ENCODE measurements at places on chromosomes 4 and X. TPM values are rescaled to one million over a fixed set of nuclear protein-coding genes. Genes with fewer than 3 reads are reported as not detected.

DNA sequence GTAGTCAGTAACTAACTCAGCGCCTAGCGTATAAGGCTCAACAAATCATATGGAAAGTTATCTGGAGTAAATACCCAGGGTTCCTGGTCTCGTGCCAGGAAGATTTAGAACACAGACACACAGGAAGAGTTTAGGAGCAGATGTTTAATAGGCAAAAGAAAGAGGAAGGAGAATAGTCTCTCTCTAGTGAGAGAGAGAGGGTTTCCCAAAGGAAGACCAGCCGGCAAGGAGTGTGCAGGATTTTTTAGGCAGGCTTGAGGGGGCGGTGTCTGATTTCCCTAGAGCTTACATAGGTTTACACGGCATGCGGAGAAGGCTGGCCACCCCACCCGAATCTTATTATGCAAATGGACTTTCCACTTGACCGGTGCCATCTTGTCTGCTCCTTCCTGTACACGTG, 284.0 kb upstream of the FRG1 start:
- H3K27me3 ChIP-seq, result no peaks in the 10 kb centered on the region
- DNase-seq, result no peak
- H3K4me3 ChIP-seq, result no peak overlapping the region
- H3K4me1 ChIP-seq, result no peaks in the 10 kb centered on the region

DNA sequence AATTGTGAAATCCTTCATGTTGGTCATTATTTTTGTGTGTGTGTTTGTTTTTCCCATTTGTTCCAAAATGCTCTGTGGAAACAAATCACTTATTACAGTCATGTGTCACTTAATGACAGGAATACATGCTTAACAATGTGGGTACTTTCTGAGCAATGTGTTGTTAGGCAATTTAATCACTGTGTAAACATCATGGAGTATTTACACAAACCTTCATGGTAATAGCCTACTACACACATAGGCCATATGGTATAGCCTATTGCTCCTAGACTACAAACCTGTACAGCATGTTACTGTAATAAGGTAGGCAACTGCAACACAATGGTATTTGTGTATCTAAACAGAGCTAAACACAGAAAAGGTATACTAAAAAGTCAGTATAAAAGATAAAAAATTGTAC, 388.9 kb upstream of the PPP1R2C start:
- H3K4me3 ChIP-seq, result no peak overlapping the region
- no peak for DNase-seq
- H3K27ac ChIP-seq, result no peak overlapping the region
- H3K36me3 ChIP-seq, result no peaks in the 10 kb centered on the region
- no peaks in the 10 kb centered on the region for H3K27me3 ChIP-seq

DNA sequence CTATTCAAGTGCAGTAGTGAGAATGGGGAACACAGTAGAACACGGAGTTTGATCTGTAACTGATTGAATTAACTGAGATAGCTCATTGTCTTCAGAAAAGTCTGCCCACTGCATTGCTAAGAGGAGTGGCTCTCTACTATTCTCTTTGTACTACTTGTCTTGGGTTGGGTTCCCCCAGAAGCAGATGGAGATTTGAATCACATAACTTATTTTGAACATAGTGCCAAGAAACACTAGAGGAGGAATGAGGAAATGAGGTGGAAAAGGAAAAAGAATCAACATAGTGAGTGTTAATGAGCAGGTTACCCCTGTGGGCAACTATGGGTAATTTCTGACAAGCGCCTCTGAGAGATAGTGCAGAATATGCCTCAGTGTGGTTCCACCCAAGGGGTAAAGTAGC, 362.7 kb downstream of the STIM2 start:
- no peaks in the 10 kb centered on the region for H3K36me3 ChIP-seq
- H3K4me3 ChIP-seq, result no peak overlapping the region
- H3K27me3 ChIP-seq, result no peaks in the 10 kb centered on the region
- DNase-seq, result no peak
- H3K4me1 ChIP-seq, result no peaks in the 10 kb centered on the region

- H3K27ac ChIP-seq, result no peak overlapping the region
- no peak overlapping the region for H3K4me3 ChIP-seq
- no peak for DNase-seq
- H3K27me3 ChIP-seq, result no peaks in the 10 kb centered on the region
Measured at GRCh38 chr4:101512416-101512815, 165.1 kb upstream of the PPP3CA start.

GRCh38 chr4:159298502-159298901, 195.6 kb downstream of the RAPGEF2 start:
- no peak overlapping the region for H3K27ac ChIP-seq
- no peak overlapping the region for H3K4me3 ChIP-seq
- no peak for DNase-seq
- H3K4me1 ChIP-seq, result no peaks in the 10 kb centered on the region

DNA sequence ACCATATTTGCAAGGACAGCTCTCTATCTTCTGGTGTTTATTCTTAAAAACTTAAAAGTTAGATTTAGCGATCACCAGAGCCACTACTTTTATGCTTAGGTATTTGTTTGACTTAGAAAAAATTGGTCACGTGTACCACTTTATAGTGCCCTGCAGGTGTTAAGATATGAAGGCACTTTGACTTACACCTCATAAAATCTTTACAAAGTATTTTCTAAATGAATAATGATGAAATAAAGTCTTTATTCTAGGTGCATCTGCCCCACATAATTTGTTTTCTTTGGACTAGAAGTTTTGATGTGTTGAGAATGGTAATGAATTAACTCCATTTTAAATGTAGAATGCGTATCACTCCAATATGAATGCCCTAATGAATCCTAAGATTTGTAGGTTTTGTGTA, 2.9 kb downstream of the FMR1 start:
- no peak for DNase-seq
- H3K4me1 ChIP-seq, result peaks cover 11% of the 10 kb centered on the region
- no peak overlapping the region for H3K4me3 ChIP-seq
- H3K27me3 ChIP-seq, result no peaks in the 10 kb centered on the region
- no peak overlapping the region for H3K27ac ChIP-seq
- no peaks in the 10 kb centered on the region for H3K36me3 ChIP-seq

DNA sequence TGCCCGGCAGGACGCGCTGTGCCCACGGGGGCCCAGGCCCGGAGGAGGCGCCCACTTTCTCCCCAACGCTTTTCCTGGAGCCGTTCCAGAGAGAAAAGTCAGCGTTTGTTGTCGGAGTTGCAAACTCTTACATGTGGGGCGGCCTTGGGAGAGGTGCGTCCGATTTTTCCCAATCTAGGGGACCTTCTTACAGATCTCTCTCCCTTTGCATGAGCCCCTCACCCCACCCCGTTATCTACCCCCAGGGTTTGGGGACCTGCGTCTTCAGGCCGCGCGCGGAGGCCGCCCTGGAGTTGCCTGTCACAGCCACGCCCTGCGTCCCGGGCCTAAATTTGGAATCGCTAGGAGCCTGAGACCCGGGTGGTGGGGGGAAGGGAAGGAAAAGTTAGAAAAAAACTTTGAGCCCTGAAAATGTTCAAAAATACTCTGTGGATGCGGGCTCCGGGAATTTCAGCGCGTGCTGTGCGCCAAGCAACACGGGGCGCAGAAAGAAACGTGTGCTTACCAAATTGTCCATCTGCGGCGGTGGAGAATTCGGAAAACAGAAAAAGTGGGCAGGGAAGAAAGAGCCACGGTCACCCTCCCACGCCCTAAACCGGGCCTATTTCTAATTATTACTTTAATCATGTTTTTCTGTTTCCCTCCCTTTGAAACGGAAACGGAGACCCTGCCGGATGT, 587 bp downstream of the CD99 start:
- H3K27ac ChIP-seq, result peak overlapping the region; percentile 87
- no peaks in the 10 kb centered on the region for H3K36me3 ChIP-seq
- no peaks in the 10 kb centered on the region for H3K27me3 ChIP-seq
- peak overlapping the region; percentile 77 for H3K4me3 ChIP-seq
- peak; percentile 28 for DNase-seq

DNA sequence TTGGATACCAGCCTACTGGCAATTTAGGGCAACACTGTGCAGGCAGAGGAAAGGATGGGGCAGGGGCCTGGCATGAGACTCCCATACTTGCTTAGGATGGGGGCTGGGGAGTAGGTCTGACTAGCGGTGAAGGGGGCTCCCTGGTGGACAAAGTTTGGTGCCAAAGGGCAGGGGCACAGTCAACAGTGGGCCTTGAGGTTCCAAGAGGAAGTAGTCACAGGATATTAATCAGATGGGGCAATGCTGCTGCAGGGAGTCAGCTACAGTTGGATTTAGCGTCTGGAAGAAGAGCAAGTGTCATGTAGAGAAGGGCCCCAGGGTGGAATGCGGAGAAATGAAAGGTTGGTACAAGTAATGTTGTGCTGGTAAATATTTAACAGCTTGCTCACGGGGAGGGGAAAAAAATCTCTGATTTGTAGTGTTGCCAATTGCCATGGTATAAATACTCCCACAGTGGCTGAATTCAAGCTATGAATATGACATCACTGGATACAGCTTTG, 139.4 kb downstream of the PJA1 start:
- no peaks in the 10 kb centered on the region for H3K27me3 ChIP-seq
- no peak overlapping the region for H3K4me3 ChIP-seq
- DNase-seq, result no peak
- H3K36me3 ChIP-seq, result no peaks in the 10 kb centered on the region

DNA sequence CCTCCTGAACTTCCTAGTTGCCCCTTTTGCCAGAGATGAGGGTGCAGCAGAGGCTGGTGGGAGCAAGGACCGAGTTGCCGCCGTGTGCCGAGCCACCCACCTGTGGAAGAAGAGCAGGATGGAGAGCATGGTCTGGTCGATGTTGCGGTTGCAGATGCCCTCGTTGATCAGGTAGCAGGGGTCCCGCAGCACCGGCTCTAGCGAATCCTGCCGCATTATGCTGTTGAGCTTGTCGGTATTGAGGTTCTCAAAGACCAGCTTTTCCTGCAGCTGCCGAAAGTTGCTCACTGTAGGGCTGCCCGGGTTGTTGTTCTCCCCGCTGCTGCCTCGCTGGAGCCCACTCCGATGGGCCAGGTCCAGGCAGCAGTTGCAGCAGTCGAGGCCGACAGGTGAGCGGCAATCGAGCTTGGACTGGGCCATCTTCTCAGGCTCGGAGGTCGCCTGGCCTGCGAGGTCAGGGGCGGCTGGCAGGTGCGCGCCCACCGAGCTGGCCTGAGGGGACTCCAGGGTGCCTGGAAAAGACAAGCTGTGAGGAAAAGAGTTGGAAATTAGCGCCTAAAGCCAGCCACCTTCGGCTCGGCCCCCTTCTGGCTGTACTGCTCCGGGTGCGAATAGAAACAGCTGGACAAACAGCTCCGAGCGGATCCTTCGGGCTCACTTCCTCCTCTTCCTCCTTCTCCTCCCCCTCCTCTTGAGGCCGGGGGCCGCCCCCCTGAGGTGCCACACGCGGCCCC, 420 bp downstream of the TSC22D3 start:
- H3K36me3 ChIP-seq, result no peaks in the 10 kb centered on the region
- H3K4me3 ChIP-seq, result peak overlapping the region; percentile 81

DNA sequence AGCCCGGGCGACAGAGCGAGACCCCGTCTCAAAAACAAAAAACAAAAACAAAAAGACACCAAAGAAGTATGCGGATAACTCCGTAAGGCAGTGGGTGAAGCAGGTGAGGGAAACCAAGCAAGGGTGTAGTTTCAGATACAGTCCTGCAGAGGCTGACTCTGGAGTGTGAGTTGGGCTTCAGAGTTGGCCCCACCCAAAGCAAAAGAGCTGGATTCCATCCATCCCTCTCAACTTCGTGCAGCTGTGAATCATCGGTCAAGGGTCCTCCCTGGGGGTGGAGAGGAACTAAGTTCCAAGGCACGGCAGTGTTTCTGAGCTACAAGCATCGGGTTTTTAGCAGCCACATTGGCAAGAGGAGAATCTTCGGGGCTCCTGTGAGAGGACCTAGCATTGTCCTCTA, 43.9 kb upstream of the FAM9A start:
- H3K4me1 ChIP-seq, result no peaks in the 10 kb centered on the region
- H3K27ac ChIP-seq, result no peak overlapping the region
- no peak for DNase-seq
- no peaks in the 10 kb centered on the region for H3K27me3 ChIP-seq
- no peaks in the 10 kb centered on the region for H3K36me3 ChIP-seq

DNA sequence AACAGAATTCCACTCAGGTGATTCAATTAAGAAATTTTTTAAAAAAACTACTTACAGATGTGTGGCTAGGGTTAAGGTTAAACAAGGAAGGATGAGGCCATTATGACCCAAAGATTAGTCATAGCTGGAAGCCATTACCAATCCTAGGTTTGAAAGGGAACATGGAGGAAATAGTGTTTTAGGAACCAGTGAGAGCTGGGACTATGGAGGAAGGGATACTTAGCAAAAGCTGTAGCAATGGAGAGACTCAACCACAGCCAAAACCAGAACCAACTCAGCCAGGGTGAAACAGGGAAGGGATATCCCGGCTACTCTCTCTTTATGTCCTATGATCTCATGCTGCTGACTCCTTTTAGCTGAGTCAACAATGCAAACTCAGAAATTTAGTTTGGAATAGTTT, 148.6 kb upstream of the CNKSR2 start:
- H3K36me3 ChIP-seq, result no peaks in the 10 kb centered on the region
- no peak overlapping the region for H3K27ac ChIP-seq
- DNase-seq, result no peak
- H3K4me3 ChIP-seq, result no peak overlapping the region
- no peaks in the 10 kb centered on the region for H3K27me3 ChIP-seq

Gene FGB
- total RNA-seq, result not detected

Gene HERC5
- 13.4 TPM for total RNA-seq

Gene NPY5R
- total RNA-seq, result 5.3 TPM

Gene AADAT
- 5.6 TPM for total RNA-seq

Gene TLL1
- total RNA-seq, result 3.7 TPM

Gene TLR1
- total RNA-seq, result 16.1 TPM

Gene ACE2
- 4.6 TPM for total RNA-seq
